ENCODE measurements at places on chromosomes 7 and 10.

- no peak for DNase-seq
These were observed 54.2 kb upstream of the PLXDC2 start for GRCh38 chr10:19762026-19762425.

GRCh38 chr7:124597509-124597908 lies 168.1 kb downstream of the GPR37 start:
- no peak for DNase-seq

- DNase-seq, result no peak
These were observed 258.0 kb downstream of the ELFN1 start for GRCh38 chr7:1927937-1928644.

DNA sequence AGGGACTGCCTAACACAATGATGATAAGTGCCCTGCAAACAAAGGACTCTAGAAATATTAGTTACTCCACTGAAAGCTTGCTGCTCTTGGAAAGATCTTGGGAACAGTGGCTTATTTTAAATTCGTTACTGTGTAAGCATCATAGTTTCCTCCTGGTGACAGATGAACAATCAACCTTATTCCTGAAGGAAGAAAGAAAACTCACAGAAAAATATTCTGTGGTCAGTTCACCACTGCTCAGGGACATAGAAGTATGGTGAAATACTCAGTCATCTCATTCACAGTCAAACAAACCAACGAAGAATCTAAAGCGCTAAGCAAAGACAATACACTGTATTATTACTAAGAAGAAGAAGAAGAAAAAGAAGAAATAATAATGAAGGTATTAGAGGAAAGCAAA lies 27.8 kb downstream of the MKX start:
- DNase-seq, result no peak

DNA sequence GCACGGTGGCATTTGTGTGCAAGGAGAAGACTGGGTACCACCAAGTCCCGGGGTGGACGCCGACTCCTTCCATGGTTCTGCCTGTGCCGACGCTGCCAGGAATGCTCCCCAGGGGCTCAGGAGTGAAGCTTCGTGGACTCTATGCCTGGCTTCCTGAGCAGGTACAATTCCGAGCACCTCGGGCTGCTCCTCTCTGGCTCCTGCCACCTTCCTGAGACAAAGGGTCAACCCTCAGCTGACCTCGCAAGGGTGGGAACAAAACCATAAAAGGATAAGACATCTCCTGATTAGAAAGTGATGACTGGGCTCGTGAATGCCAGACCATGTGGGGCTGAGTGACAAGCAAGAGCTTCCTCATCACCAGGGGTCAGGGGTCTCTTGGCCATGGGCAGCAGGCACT lies 31.8 kb downstream of the CALML3 start:
- no peak for DNase-seq

DNA sequence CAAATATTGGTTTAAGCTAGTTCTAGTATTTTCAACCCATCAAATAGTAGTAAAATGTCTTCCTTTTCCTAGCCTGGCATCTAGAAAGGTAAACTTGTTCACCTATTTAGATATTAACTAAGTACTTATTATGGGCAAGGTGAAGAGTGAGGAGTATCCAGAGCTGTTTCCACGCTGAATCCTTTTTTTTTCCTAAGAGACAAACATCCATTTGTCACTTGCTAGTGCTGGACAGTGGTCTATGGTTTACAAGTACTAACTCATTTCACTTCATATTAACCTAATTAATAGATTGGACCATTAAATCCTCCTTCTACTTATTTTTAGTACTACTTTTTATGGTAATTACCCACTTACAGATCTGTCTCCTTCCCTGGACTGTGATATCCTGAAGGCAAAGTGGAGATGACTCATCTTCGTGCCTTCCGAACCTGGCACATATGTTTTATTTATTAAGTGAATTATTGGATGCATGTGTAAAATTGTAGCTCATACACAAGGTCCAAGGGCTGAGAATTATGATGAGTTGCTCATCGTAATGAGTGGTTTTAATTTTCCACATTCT lies 159.6 kb upstream of the IGFBP3 start:
- no peak for DNase-seq

DNA sequence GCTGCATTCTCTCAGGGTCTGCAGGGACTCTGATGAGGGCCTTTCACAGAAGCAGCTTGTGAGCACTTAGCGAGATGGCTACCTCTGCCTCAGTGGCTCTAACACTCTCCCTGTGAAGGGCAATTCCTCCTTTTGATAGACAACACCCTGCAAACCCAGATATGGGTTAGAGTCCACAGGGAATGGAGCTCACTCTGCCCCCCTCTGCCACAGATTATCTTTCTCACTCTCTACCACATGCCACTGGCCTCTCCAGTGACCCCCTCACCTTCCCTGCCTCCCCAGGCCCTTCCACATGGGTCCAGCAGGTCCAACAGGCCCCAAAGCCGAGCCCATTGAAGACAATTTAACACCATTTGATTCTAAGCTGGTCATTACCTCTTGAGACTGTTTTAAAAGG lies 72.1 kb downstream of the CCDC3 start:
- DNase-seq, result no peak

GRCh38 chr10:2392145-2392812 lies 655.0 kb upstream of the ADARB2 start:
- no peak for DNase-seq

DNA sequence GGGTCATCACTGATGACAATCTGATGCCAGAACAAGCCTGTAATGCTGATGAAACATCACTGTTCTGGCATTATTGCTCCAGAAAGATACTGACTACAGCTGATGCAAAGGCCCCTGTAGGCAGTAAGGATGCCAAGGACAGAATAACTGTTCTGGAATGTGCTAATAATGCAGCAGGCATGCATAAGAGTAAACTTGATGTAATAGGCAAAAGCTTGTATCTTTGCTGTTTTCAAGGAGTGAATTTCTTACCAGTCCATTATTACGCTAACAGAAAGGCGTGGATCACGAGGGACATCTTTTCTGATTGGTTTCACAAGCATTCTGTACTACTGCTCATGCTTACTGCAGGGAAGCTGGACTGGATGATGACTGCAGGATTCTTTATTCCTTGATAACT lies 18.7 kb downstream of the LCOR start:
- no peak for DNase-seq

GRCh38 chr7:2000746-2001321 lies 231.9 kb downstream of the MAD1L1 start:
- no peak for DNase-seq

- no peak for DNase-seq
These were observed 30.8 kb downstream of the KCNH2 start for GRCh38 chr7:150947241-150947745.

DNA sequence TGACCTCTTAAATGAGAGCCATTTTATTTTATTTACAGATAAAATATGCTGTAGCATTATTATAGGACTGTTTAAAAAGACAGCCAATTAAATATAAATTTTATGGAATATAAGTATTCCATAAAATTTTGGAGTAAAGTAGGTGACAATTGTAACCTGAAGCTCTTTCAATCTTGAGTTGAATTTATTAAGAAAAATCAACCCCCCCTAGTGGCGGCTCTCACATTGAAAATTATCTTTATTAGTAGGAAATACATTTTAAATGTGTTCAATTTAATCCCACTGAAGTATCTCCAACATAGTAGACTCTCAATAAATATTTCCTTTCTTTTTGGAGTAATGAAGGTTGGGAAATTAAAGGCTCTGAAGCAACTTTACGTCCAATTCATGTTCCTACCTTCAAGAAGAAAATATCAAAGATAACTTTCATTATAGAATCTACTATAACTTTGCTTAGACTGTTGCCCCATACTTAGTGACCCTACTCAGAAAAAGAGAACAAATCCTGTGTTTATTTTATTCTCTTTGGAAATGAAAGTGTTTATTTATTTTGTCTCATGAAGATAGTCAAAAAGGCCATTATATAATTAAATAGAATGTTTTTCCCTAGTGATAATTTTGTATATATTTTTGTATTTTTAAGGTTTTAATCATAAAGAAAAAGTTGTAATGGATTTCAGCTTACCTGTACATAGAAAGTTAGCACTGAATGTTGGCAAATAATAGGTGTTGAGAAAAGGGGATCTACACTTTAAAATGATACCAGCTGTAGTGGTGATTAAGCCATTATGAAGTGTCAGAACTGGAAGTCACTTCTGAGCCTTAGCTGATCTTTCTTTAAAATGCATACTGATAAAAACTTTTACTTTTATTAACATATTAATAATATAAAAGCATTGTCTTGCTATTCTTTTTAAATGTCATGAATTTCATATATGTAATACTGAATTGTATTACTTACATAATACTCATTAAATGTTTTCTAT lies 3.3 kb downstream of the AHR start:
- no peak for DNase-seq

- no peak for DNase-seq
These were observed 44.5 kb downstream of the FOXK1 start for GRCh38 chr7:4726566-4726965.

DNA sequence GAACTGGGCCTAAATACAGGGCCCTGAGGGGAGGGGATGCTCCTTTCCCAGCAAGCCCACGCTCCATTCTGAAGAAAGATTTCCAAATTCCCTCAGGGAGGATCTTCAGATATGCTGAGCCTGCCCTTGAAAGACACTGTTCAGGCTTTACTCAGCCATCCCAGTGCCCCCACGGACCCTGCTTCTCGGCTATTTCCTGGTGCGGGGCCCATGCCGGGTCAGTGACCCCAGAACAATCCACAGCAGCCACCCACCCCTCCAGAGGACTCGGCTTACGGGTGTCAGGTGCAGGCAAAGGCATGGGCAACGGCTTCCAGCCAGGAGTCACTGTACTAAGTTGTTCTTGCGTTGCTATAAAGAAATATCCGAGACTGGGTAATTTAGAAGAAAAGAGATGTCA lies 137.1 kb downstream of the OAT start:
- DNase-seq, result no peak

GRCh38 chr10:91163869-91164474 lies 56.5 kb upstream of the PCGF5 start:
- no peak for DNase-seq

GRCh38 chr10:76657337-76658012 lies 980.1 kb downstream of the KCNMA1 start:
- DNase-seq, result no peak

- DNase-seq, result no peak
These were observed 189.3 kb downstream of the ZMYND11 start for GRCh38 chr10:324593-324992.

- no peak for DNase-seq
These were observed 157.3 kb upstream of the PPP2R2D start for GRCh38 chr10:131743190-131744151.

DNA sequence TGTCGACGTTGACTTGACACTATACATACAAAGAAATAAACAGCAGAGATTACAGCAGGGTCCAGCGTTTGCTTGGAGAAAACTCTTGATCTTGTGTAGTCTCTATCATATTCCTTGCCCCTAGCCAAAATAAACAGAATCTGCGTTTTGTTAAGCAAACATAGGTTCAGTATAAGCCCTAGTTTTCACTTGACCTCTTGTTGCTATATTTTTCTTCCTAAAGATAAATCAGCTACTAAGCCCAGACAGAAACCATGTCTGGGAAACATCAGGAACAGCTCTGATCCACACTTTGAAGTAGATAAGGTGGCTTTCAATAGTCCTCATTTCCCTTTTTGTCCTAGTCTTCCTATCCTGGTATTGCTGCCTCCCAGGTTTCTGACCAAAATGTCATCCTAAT lies 328.2 kb upstream of the MAGI2 start:
- DNase-seq, result no peak

- peak; percentile 23 for DNase-seq
These were observed 36.2 kb upstream of the GTF2IRD1 start for GRCh38 chr7:74417419-74417971.

- no peak for DNase-seq
These were observed 15.5 kb upstream of the GTPBP4 start for GRCh38 chr10:972763-973162.

DNA sequence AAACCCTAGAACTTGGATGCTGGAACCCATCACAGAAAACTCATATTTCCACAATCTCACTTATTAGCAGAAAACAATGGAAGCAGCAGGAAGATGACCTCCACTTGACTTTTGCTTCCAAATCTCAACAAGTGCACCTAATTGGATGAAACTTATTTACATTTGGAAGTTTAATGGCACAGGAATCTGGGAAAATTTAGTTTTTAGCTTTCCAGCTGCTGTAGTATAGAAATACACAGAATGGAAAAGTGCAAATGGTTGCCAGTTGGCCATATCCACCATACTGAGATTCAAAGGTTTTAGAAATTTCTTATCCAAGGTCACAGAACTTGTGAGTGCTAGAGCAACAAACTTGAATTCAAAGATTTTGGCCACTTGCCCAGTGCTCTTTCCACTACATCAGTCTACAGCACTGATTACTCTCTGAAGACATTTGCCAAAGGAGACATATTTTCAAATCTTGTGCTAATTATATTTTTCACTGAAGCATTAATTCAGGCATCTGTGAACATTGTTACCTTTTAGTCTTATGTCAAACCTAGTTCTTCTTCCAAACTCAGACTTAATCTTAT lies 9.3 kb upstream of the AHR start:
- DNase-seq, result no peak

- no peak for DNase-seq
These were observed 5.9 kb upstream of the LRRC18 start for GRCh38 chr10:48945441-48946130.

DNA sequence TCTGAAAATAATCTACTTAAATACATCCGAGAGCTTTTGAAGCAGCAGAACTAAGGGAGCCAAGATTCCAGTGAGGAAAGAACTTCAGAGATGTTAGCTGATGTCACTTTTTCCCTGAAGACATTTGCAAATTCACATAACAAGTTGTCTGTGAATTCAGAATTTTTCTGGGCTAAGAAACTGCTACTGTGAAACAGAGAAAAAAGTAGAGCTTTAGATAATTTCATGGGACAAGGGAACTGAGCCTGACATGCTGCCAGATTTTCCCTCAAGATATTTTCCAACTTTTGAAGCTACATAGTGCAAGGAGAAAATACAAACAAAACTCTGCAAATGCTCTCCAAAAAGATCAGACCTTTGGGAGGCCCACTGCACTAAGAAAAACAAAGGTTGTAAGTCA lies 484.2 kb downstream of the ANKRD7 start:
- DNase-seq, result no peak

DNA sequence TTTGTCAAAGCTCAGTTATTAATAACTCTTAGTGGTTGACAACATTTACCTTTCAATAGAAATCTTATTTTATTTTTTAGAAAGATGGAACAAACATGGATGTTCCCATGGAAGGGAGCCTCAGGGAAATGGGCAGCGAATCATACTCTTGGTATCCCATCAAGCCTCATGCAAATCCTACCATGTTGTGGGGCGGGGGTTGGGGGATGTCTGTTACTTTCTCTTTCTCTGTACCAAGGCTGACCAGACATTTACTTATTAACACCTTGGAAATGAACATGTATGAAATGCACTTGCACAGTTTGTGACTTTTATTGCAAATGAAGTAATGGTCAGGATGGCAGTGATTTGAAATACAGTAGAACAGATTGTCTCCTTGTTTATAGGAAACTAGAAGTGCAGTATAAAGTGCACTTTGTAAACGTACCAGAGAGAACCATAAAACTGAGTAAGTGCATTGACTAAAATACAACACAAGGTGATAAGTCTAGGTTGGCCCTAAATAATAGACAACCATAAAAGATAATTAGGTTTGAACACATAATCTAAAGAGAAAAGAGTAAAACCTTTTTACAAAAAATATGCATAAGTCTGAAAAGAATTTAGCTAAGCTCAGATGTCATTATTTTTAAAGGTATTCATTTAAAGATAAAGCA lies 32.4 kb downstream of the SEMA3D start:
- DNase-seq, result no peak

- DNase-seq, result no peak
These were observed 306.8 kb downstream of the ETV1 start for GRCh38 chr7:13682626-13683025.

GRCh38 chr10:35435824-35436223 lies 99.5 kb downstream of the CCNY start:
- no peak for DNase-seq
